ENCODE measurements at places on chromosomes 4 and X.

DNA sequence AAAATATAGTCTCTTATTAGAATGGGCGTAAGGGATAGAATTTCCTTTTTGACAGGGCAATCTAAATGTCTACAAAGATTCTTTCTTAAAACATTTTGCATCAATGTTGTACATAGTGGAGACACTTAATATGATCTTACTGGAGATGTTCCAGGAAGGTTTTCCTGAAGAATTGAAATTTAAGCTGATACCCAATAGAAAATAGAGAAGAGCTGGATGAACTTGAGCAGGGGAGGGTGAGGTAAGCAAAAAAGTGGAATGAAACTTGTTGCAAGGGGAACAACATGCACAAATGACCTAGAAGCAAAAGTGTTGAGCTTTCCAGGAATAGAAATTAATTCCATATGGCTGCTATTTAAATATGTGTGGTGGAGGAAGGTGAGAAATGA, 19.7 kb downstream of the SLAIN2 start:
- DNase-seq, result no peak

DNA sequence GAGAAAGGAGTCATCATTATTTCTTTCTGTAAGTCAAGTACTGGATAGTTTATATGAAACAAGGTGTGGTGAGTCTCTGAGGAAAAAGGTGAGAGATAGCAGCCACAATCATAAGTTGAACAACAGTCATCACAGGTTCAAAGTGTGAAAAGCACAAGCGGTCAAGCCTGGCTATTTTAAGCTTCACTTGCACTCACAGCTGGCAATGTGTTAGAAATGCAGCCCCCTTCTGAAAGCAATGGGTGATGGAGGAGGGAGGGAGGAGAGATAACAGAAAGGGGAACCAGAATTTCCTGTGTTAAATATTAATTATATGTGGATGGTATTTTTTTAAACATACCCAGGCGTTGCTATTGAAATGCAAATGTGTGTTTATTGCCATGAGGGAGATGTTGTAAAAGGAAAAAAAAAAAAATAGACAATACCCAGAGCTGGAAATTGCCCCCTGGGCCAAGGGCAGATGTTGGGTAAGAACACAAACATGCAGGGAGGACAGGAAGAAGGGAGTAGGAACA, 26.9 kb upstream of the BMP3 start:
- no peak for DNase-seq

DNA sequence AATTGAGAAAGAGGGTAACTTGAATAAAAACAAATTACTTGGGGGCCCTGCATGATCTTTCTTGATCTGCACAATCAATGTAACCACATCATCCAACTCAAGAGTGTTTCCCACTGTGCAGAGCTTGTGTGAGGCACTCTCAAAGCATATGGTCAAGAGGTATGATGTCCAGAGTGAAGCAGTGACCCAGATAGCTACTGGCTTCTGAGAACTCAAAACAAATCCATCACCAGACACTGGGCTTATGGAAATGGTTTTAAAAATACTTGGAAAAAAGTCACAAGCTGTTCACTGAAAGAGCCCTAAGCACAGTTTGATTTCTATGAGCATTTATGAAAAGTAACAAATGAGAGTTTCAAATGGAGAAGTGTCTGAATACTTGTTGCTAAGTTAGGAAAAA, 361.0 kb downstream of the GRXCR1 start:
- DNase-seq, result no peak

- DNase-seq, result no peak
Measured at GRCh38 chr4:123919576-123920098, 523.0 kb downstream of the SPRY1 start.

GRCh38 chrX:31269914-31270313, 198.1 kb upstream of the FTHL17 start:
- no peak for DNase-seq
